ENCODE measurements at places on chromosomes 3 and 15. TPM values are rescaled to one million over a fixed set of nuclear protein-coding genes. Genes with fewer than 3 reads are reported as not detected.

MOBP gene
- 0.03 TPM for total RNA-seq

ADCY5 gene
- 0.45 TPM for total RNA-seq

PRR20G gene
- total RNA-seq: 2.4 TPM

CTXN2 gene
- 0.02 TPM for total RNA-seq

SENP7 gene
- 3.0 TPM for total RNA-seq

EPHA6 gene
- total RNA-seq: not detected

KBTBD8 gene
- 0.52 TPM for total RNA-seq

MKRN2 gene
- 26.7 TPM for total RNA-seq

CLDN11 gene
- 0.09 TPM for total RNA-seq

TAGLN3 gene
- total RNA-seq: not detected

MRPS11 gene
- total RNA-seq: 93.7 TPM
